ENCODE measurements at places on chromosomes 11 and 22. TPM values are rescaled to one million over a fixed set of nuclear protein-coding genes. Genes with fewer than 3 reads are reported as not detected.

CRYAB gene
- 0.33 TPM for total RNA-seq

APOL5 gene
- total RNA-seq: not detected

CDC42EP2 gene
- 19.5 TPM for total RNA-seq

SLC6A5 gene
- not detected for total RNA-seq

BET1L gene
- 13.1 TPM for total RNA-seq

UBE4A gene
- total RNA-seq: 38.4 TPM

NAP1L4 gene
- 188 TPM for total RNA-seq

KRTAP5-9 gene
- total RNA-seq: not detected

DNA sequence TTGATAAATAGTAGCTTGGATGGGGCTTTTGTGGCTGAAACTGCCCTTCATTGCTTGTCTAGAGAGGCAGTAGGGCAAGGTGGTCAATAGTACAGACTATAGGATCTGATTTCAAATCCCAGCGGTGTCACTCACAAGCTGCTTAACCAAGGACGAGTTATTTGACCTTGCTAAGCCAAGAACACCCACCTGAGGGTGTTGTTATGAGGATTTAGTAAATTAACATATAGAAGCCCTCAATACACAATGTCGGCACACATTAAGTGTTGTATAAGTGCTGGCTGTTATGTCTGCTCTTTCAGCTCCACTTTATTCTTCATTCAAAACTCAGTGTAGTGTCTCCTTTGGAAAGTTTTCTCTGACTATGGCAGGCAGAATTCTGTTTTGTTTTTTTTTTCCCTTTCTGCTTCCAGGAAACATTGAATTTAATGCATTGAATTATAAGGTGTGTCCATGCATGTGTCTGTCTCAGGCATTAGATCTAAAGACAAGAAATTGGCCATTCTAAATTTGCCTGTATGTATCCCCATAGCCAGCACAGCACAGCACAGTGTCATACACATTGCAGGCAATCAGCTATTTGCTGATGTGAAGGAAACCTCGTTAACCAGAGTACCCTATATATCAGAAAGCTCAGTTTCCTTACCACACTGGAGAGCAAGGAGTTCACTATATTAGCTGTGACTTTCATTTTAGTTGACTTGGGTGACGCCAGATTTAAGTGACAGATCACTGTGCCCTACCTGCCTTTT, 212.1 kb downstream of the NELL1 start:
- DNase-seq: no peak

DNA sequence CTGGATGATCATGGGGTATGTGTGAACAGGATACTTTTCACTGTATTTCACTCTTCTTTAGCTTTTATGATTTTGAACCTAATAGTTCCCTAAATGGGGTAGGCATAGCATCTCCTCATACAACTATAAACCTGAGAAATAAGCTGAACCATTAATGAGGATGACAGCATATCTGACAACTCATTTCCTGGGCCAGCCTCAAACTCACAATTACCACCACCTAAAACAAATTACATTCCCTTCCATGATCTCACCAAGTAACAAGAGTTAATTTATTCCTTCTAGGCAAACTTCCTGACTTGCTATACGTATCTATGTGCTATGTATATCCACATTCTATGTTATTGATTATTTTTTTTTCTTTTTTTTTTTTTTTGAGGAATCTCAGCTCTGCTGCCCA, 23.0 kb downstream of the SIK3 start:
- no peak for DNase-seq

DNA sequence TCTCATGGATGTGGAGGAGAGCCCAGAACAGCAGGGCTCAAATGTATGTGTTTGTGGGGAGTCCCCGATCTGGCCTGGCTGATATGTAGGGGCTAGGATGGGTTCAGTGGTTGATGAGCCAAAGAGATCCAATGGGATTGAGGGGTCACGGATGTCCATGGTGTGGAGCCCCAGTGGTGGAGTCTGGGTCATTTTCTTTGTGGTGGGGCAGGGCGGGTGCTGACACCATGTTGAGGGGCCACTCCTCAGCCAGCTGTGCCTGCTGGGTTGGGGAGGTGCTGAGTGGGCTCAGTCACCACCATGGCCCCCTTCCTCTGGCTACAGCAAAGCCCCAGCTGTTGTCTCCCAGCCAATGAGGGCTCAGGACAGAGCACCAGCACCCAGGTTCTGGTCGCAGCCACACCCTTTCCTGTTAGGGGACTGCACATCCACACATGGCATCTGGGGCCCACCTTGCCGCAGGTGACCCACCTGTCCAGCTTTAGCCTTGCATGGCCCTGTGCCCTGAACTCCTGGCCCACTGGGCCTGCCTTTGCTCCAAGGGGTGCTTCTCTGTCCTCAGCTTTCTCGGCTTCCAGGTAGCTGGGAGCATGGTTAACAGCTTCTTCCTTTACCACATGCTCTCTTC, 3.2 kb upstream of the GNAZ start:
- no peak for DNase-seq

DNA sequence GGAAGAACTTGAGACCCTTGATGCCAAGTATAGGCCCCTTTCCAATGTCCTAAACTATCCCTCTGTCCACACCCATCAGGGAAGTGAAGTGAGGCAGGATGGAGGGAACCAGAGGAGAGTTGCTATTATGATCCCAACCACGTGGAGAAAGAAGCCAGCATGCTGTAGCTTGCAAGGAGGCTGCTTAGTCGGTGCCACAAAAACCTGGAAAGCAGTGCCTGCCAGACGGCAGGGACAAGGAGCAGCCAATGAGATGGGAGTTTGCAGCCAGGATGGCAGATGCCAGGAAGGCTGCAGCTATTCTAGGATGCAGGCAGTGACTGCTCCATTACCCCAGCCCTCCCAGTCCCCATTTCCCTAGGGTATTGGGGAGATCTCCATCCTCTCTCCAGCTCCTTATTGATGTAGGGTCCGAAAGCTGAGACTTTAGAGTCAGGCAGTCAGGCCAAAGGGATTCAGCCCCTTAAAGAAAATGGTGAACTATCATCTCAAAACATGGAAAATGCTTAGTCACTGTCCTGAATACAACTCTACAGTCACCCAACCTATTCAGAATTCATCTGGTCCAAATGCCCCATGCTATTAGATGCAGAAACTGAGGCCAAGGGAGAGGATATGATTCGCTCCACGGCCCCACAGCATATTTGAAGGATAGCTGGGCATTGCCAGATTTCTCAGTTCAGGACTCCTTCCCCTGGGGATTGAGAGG, 18.4 kb upstream of the LRRC55 start:
- DNase-seq: no peak

GRCh38 chr11:110431051-110431672, 1.4 kb downstream of the FDX1 start:
- no peak for DNase-seq

DNA sequence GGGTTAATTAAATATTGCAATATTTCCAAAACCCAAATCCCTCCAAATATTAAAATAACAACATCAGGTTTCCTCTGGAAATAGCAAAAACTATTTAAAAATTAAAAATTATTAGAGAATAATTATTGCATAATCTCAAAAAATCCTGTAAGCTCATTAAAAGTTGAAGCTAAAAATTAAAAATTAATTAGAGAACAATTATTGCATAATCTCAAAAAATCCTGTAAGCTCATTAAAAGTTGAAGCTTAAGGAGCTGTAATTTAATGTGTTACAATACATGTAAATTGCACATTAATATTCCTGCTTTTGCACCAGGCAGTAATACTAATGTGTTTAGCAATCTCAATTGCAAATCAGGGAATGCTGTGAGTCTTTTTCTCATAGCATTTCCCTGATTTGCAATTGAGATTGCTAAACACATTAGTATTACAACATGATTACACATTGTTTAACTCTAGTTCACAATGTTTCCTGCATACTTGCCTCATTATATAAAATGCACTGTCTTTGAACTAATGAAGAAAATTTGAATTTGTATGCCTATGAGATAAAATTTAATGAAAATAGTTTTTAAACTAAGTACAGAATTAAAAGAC, 247.7 kb downstream of the GUCY1A2 start:
- no peak for DNase-seq

Data from pulmonary artery endothelial cell (primary cell).